Activated CD4-positive, CD25-positive, alpha-beta regulatory T cell treated with anti-CD3 and anti-CD28 coated beads, Interleukin-2, amount 50 U/mL, for 16 hours (primary cell): ENCODE measurements at places on chromosomes 5 and 9.

- no peak for DNase-seq
Measured at GRCh38 chr5:96297867-96298266, 135.2 kb downstream of the PCSK1 start.

- no peak for DNase-seq
Measured at GRCh38 chr5:165349735-165350134, 1844.3 kb downstream of the MAT2B start.

DNA sequence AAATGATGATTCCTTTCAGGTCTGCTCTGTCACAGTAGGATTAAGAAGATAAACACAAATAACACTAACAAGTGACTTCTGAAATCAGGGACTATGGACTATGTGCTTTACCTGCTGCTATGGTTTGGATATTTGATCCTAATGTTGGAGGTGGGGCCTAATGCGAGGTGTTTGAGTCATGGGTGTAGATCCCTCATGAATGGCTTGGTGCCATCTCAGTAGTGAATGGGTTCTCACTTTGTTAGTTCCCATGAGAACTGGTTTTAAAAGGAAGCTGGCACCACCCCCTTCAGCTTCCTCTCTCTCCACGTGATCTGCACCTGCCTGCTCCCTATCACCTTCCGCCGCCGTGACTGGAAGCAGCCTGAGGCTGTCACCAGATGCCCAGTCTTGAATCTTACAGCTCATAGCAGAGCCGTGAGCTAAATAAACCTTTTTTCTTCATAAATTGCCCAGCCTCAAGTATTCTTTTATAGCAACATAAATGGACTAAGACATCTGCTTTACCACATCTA is 3.3 kb downstream of the PPIC start:
- DNase-seq: no peak

DNA sequence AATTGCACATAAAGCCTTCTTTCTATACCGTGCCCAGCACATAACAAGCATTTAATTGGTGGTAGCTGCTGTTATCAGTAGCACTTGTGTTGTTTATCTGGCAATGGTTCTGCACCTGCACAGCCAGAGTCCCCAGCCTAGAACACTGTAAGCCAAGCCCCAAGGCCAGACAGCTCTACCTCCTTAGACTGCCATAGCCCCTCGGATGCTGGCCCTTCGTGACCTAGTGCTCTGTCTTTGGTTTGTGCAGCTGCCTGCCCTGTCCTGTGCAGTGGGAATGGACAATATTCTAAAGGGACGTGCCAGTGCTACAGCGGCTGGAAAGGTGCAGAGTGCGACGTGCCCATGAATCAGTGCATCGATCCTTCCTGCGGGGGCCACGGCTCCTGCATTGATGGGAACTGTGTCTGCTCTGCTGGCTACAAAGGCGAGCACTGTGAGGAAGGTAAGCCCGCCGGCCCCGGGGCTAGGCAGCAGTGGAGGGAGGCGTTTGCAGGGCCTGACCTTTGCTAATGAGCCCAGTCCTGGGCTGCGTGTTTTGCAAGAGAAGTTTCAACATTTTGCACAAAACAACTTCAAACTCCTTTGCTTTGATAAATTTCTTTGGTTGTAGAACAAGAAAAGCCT is 173.3 kb upstream of the WWC1 start:
- DNase-seq: no peak

- no peak for DNase-seq
Measured at GRCh38 chr5:128613766-128614165, 75.7 kb upstream of the FBN2 start.

DNA sequence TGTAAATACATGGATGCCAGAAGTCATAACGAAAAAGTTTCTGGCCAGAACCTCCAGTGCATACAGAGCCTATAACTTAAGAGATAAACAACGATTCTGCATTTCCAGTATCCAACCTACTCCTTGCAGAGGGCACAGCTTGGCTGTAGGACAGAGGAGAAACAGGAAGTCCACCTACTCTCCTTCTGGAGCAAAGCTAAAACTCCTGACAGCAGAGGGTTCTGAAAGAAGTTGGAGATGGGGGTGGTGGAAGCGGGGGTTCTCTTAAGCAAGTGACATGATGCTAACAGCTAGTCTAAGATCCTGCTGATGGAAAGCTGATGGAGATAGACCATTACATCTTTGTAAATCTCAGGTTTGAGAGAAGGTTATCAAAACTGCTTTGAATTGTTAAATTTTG is 35.5 kb upstream of the CTNNAL1 start:
- DNase-seq: no peak

DNA sequence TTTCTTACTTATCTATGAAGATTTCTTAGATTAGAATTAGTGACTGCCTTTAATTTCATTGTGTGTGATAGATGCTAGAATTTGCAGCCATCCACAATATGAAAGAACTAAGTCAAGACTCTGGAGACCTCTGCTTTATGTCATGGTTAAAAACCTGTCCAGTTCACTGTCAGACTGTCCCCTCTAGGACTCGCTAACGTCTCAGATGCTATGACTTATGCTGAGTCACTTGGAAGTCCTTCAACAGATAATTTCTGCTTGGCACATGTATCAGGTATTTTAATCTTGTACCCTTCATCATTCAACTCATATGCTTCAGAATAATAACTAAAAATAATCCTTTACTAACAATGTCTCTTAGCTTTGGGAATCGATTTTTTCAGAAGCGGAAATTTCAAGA is 230.5 kb upstream of the DMAC1 start:
- DNase-seq: no peak

- no peak for DNase-seq
Measured at GRCh38 chr5:150303660-150304386, 1.1 kb upstream of the ARSI start.

DNA sequence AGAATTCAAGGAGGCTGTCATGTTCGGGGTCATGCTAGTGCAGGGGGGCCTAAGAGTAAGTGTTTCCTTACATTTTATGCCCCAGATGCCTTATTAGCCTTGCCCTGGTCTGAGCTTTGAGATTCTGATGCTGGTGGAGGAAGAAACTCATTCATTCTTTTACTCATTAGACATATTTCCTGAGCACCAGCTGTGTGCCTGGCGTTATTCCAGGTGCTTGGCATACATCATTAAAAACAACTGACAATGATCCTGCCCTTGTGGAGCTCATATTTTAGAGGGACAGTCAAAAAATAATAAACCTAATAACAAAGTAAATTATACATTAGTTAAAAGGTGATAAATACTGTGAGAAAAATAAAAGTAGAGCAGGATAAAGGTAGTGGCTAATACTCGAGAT is 138.9 kb upstream of the SGCD start:
- DNase-seq: no peak

DNA sequence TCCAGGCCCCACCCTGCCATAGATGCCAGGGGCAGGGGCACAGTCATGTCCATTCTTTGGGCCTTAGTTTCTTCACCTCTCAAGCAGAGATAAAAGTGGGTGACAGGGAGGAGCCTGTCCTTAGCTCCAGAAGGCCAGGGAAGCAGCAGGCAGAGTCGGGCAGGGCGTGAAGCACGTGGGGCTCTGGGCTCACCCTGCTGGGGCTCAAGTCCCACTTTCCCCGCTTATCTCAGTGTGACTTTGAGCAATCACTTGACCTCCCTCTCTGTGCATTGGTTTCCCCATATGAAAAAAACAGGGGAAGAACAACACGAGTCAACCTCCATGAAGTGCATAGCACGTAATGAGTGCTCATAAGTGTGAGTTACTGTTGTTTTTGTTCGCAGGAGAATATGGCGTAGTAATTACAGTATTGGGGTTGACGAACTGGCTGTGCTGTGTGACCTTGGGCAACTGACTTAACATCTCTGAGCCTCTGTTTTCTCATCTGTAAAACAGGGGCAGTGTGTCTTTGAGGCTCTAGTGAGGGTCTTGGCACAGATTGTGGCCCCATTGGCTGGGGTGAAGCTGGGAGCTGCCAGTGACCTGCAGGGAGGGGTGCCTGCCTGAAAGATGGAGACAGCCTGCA is 39.9 kb upstream of the HAND1 start:
- DNase-seq: no peak

DNA sequence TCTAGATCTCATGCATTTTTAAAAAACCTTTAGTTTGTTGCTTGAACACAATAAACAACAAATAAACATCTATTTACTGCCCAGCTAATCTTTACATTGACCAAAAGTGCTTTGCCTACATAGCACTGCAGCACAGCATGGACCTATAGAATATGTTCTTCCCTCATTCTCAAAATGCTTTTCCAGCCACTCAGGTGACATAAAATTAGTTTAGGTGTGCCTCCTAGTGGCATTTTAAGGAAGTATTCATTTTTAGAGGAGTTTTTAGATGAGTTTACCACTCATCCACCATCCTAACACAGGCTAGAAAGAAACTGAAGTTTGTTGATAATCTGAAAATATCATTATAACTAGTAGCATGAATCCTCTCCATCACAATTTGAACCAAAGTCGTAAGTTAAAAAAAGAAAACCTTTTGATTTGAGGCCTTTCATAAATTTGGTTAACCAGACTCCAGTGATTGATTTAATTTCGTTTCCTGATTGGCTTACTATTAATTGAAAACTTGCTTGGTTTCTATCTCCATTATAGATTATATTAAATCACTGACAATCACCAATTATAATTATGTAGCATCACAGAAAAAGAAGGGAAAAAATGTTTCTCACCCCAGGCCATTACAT is 12.6 kb downstream of the PLGRKT start:
- no peak for DNase-seq

- no peak for DNase-seq
Measured at GRCh38 chr5:122774519-122774860, 390 bp upstream of the SNX2 start.

DNA sequence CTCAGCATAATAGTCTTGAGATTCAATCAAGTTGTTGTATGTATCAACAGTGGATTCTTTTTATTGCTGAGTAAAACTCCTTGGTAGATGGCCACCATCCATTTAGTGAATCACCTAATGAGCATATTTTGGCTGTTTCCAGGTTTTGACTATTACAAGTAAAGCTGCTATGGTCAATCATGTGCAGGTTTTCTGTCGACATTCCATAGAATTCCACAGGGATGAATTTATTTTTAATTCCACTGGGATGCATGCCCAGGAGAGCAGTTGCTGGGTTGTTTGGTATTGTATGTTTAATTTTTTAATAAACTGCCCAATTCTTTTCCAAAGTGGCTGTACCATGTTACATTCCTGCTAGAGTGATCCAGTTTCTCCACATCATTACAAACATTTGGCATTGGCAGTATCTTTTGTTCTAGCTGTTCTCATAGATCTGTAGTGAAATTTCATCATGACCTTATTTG is 10.5 kb upstream of the S1PR3 start:
- no peak for DNase-seq

DNA sequence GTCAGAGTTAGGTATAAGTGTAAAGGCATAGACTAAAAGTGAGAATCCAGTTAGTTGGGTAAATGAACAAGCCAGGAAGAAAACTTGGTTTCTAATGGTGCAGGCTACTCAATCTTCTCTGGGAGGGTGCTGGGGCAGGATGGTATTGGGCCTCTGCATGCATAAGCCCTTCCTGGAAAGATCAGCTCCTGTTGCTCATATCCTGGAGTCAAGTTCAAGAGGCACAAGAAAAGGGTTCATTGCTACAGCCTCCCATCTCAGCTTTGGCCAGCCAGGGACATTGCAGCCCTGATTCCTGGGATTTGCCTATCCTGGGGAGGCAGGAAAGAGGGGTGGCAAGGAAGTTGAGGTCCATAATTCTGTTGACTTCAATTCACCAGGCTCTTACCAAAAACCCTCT is 40.7 kb upstream of the ATP6V1G1 start:
- no peak for DNase-seq

DNA sequence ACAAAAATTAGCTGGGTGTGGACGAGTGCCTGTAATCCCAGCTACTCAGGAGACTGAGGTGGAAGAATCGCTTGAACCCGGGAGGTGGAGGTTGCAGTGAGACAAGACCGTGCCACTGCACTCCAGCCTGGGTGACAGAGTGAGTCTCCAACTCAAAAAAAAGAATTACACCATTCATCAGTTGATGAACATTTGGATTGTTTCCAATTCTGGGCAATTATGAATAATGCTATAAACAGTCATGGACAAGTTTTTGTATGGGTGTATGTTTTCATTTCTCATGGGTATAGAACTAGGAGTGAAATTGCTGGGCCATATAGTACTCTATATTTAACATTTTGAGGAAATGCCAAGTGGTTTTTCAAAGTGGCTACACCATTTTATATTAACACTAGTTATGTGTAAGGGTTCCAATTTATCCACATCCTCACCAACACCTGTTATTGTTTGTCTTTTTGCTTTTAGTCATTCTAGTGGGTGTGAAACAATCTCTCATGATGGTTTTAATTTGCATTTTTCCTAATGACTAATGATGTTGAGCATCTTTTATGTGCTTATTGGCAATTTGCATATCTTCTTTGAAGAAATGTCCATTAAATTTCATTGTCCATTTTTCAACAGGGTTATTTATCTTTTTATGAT is 9.0 kb upstream of the CCDC125 start:
- DNase-seq: no peak

- peak; percentile 9 for DNase-seq
Measured at GRCh38 chr9:125521462-125522327, 185.3 kb downstream of the MAPKAP1 start.

- no peak for DNase-seq
Measured at GRCh38 chr5:122702524-122702875, 72.4 kb upstream of the SNX2 start.

DNA sequence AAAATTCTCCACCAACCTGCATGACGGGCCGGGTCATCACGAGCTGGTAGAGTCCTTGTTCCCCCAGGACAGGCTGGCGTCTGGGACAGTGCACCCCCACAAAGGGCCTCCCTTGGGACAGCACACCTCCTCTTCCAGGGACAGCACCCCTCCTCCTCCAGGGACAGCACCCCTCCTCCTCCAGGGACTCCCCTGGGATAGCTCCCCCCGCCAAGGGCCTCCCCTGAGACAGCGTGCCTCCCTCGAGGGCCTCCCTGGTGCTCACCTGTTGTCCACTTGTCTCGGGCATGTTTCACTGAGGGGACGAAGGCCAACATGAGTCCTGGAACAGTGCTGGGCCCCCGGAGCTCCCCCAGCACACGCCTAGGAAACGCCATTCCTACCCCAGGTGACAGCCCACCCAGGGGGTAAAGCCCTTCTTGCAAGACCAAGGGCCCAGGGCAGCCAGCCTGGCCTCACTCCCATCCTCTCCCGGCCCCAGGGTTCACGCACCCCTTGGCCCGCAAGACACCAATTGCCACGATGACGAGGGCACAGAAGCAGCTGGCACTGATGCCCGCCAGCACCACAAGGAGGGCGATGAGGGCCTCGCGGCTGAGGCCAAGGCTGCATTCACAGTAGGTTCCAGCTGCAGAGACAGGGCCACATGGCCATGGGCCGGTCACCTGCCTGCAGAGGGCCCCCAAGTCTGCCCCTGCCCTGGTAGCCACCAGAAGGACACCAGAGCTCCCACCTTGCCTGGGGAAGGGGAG is 531 bp downstream of the TMEM210 start:
- DNase-seq: no peak

DNA sequence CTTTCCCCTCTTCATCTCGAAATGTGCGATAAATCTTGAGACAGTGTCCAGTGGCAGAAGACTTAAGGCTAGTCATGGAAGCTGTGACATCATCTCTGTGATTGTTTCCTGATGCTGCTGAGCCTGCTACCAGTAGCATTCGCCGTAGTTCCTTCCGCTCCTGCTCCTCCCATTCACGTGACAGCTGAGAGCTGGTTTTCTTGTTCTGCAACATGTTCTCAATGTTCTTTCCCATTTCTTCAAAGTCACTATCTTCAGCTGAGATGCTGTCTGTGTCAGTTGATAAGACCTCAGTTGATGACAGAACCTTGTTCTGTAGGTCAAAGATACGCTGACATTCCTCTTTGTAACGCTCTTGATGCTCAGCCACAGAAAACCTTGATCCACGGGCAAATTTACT is 3.5 kb downstream of the TAF1L start:
- DNase-seq: no peak

GRCh38 chr9:95570150-95570549 is 53.4 kb upstream of the PTCH1 start:
- DNase-seq: no peak

GRCh38 chr5:9820691-9821449 is 190.7 kb upstream of the TAS2R1 start:
- DNase-seq: no peak
